Prostate gland (tissue), 2 donors: ENCODE measurements at places on chromosomes 2 and 18. TPM values are rescaled to one million over a fixed set of nuclear protein-coding genes. Genes with fewer than 3 reads are reported as not detected.

Gene MFSD2B
- not detected for total RNA-seq

Gene B4GALT6
- 3.5 TPM for total RNA-seq

Gene PRSS56
- total RNA-seq = not detected

Gene PLEK
- total RNA-seq = 0.59 TPM

Gene MRPL33
- 186 TPM for total RNA-seq

Gene MYO1B
- 38.3 TPM for total RNA-seq

Gene VSNL1
- total RNA-seq = 11.7 TPM

Gene ALPG
- not detected for total RNA-seq

Gene TTC31
- total RNA-seq = 24.0 TPM

Gene MOB4
- 13.7 TPM for total RNA-seq

Gene MALT1
- 51.6 TPM for total RNA-seq

Gene ZNF804A
- 0.80 TPM for total RNA-seq

GRCh38 chr2:96772903-96773671 lies 12.4 kb downstream of the CNNM4 start:
- no peak for DNase-seq
- H3K27ac ChIP-seq = no peak overlapping the region
- H3K36me3 ChIP-seq = no peaks in the 10 kb centered on the region
- H3K4me3 ChIP-seq = no peak overlapping the region

DNA sequence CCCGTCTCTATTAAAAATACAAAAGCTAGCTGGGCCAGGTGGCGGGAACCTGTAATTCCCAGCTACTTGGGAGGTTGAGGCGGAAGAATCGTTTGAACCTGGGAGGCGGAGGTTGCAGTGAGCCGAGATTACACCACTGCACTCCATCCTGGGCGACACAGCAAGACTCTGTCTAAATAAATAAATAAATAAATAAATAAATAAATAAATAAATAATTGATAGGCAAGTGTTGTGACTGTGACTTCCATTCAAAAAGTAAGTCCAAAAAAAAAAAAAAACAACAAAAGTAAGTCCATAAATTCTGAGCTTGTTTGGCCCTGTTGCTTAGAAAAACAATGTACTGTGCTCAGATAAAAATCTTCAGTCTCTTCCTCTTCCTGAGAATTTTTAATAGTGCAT lies 2.2 kb downstream of the STON1 start:
- H3K27ac ChIP-seq = peak overlapping the region; percentile 96
- H3K4me3 ChIP-seq = no peak overlapping the region
- no peaks in the 10 kb centered on the region for H3K4me1 ChIP-seq
- no peaks in the 10 kb centered on the region for H3K36me3 ChIP-seq
- DNase-seq = no peak
- H3K27me3 ChIP-seq = no peaks in the 10 kb centered on the region

GRCh38 chr2:223914324-223914723 lies 30.8 kb downstream of the WDFY1 start:
- H3K36me3 ChIP-seq = no peaks in the 10 kb centered on the region
- H3K27ac ChIP-seq = no peak overlapping the region
- H3K4me3 ChIP-seq = no peak overlapping the region
- H3K4me1 ChIP-seq = no peaks in the 10 kb centered on the region
- DNase-seq = no peak

GRCh38 chr2:19944205-19944845 lies 42.5 kb upstream of the TTC32 start:
- H3K27me3 ChIP-seq = no peaks in the 10 kb centered on the region
- no peak for DNase-seq

- H3K36me3 ChIP-seq = no peaks in the 10 kb centered on the region
- no peaks in the 10 kb centered on the region for H3K4me1 ChIP-seq
- no peak for DNase-seq
- H3K4me3 ChIP-seq = no peak overlapping the region
- no peak overlapping the region for H3K27ac ChIP-seq
- H3K27me3 ChIP-seq = no peaks in the 10 kb centered on the region
These were observed 7.5 kb upstream of the KDSR start for GRCh38 chr18:63374540-63374939.

- no peaks in the 10 kb centered on the region for H3K27me3 ChIP-seq
- H3K36me3 ChIP-seq = no peaks in the 10 kb centered on the region
- DNase-seq = no peak
- H3K4me3 ChIP-seq = no peak overlapping the region
- H3K4me1 ChIP-seq = no peaks in the 10 kb centered on the region
- H3K27ac ChIP-seq = no peak overlapping the region
These were observed 138.9 kb upstream of the PELI1 start for GRCh38 chr2:64283006-64283570.

DNA sequence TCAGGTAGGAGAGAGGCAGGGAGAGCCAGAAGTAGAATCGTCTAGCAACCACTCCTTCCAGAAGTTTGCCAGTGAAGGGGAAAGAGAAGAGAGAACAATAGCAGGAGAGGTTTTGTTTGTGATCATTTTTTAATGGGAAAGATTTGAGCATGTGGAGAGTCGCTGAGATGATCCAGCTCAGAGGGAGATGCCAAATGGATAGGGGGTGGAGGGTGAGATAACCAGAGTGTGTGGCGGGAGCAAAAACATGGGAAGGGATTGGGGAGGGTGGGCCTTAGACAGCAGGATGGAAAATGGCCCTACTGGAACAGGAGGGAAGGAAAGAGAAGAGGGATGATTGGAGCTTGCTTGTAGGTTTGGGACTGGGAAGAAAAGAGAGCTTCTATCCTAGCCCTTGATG lies 269.8 kb downstream of the GLI2 start:
- no peaks in the 10 kb centered on the region for H3K27me3 ChIP-seq
- H3K36me3 ChIP-seq = no peaks in the 10 kb centered on the region
- no peaks in the 10 kb centered on the region for H3K4me1 ChIP-seq

DNA sequence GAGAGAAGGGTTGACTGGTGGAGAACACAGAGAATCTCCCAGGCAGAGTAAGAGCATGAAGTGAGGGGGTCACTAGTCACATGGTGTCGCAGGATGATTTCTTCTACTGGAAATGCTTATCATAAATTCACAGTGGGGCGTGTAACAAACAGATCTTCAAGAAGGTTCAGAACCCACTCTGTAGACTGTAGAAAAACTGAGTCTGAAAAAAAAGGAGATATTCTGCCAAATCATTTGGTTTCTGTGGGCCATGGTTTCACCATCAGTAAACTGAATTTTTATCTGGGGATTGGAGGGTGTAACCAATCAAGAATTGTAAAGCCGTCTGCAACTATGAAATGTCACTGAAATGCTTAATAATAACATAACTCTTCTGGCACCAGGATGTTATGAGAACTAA lies 15.0 kb downstream of the TPGS2 start:
- no peaks in the 10 kb centered on the region for H3K4me1 ChIP-seq
- no peaks in the 10 kb centered on the region for H3K36me3 ChIP-seq
- H3K27ac ChIP-seq = no peak overlapping the region
- no peaks in the 10 kb centered on the region for H3K27me3 ChIP-seq

- no peak overlapping the region for H3K4me3 ChIP-seq
- no peaks in the 10 kb centered on the region for H3K36me3 ChIP-seq
- H3K27ac ChIP-seq = no peak overlapping the region
- H3K4me1 ChIP-seq = no peaks in the 10 kb centered on the region
These were observed 101.5 kb downstream of the SGPP2 start for GRCh38 chr2:222525811-222526210.

DNA sequence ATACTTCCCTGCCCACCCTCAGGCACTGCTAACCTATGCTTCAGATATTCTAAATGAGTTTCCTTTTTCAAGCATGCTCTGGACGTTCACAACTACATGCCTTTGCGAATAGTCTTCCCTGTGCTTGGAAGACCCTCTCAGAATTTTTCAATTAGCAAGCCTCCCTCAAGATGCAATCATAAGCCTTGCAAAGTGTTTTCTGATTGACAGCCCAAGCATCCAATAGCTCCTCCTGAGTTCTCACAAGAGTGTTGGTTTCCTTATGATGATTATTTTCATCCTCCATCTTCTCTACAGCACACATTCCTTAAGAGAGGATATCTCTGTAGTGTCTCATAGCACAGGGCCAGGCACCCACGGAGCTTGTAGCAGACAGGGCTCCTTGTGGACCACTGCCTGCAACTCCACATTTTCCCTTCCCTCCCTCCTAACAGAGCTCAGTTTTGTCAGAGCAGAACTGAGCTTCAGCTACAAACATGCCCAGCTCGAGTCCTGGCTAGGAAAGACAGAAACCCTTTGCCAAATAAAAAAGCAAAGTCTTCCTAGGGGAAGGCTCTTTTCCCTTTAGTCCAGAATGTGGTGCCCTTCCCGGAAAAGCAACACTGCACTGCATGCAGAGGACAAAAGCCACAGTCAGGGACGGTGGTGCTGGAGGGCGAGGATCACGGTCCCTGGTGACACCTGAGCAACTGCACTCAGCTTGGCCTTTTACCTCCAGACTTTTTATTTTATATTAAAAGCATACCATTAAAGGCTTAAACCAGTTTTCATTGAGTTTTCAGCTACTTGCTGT lies 819.8 kb upstream of the ID2 start:
- no peak overlapping the region for H3K4me3 ChIP-seq
- H3K27me3 ChIP-seq = no peaks in the 10 kb centered on the region
- no peaks in the 10 kb centered on the region for H3K36me3 ChIP-seq
- H3K27ac ChIP-seq = no peak overlapping the region
- no peak for DNase-seq

DNA sequence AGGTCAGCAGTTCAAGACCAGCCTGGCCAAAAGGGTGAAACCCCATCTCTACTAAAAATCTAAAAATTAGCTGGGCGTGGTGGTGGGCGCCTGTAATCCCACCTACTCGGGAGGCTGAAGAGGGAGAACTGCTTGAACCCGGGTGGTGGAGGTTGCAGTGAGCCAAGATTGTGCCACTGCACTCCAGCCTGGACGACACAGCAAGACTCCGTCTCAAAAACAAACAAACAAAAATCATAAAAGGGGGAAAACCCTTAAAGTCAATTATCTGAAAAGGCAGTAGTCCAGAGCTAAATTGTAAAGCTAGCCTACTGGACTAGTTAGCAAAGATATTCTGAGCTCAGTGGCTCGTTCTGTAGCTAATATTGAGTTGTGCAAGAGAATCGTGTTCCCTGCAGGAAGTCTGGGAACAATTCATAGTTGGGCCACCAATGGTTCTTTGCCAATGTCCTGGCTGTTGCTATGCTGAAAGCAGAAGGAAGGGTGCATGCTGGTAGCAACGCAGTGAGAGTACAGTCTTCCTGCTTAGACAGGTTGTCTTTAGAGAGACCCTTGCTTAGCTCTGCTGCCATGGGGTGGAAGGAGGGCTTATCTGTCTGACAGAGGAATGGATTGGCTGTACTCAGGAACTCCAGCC lies 4.3 kb downstream of the TGOLN2 start:
- no peak for DNase-seq
- H3K27me3 ChIP-seq = no peaks in the 10 kb centered on the region
- no peak overlapping the region for H3K27ac ChIP-seq
- H3K36me3 ChIP-seq = peaks cover 16% of the 10 kb centered on the region
- H3K4me3 ChIP-seq = no peak overlapping the region
- peaks cover 5% of the 10 kb centered on the region for H3K4me1 ChIP-seq

DNA sequence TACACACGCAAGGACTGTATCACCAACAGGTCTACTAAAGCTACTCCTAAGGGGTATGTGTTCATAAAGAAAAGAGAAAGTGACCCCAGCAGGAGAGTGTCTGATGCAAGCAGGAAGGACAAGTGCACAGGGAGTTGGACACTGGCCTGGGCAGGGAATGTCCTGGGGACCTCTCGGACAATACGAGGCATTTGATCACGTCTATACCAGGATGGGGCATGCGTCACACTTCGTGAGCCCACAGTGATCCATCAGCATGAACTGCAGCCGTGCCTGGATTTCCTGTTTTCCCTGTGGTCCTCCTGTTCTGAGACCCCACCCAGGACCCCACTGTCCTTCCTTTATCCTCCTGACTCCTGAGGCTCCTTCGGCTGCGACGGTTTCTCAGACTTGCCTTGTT lies 113.9 kb downstream of the HDAC4 start:
- DNase-seq = no peak
- no peak overlapping the region for H3K4me3 ChIP-seq
- H3K36me3 ChIP-seq = no peaks in the 10 kb centered on the region
- no peaks in the 10 kb centered on the region for H3K4me1 ChIP-seq
- H3K27ac ChIP-seq = no peak overlapping the region
- H3K27me3 ChIP-seq = no peaks in the 10 kb centered on the region

- H3K4me1 ChIP-seq = no peaks in the 10 kb centered on the region
- H3K4me3 ChIP-seq = no peak overlapping the region
- no peaks in the 10 kb centered on the region for H3K27me3 ChIP-seq
- H3K27ac ChIP-seq = no peak overlapping the region
- no peak for DNase-seq
- H3K36me3 ChIP-seq = no peaks in the 10 kb centered on the region
These were observed 53.1 kb downstream of the CHRNA1 start for GRCh38 chr2:174711206-174711605.

DNA sequence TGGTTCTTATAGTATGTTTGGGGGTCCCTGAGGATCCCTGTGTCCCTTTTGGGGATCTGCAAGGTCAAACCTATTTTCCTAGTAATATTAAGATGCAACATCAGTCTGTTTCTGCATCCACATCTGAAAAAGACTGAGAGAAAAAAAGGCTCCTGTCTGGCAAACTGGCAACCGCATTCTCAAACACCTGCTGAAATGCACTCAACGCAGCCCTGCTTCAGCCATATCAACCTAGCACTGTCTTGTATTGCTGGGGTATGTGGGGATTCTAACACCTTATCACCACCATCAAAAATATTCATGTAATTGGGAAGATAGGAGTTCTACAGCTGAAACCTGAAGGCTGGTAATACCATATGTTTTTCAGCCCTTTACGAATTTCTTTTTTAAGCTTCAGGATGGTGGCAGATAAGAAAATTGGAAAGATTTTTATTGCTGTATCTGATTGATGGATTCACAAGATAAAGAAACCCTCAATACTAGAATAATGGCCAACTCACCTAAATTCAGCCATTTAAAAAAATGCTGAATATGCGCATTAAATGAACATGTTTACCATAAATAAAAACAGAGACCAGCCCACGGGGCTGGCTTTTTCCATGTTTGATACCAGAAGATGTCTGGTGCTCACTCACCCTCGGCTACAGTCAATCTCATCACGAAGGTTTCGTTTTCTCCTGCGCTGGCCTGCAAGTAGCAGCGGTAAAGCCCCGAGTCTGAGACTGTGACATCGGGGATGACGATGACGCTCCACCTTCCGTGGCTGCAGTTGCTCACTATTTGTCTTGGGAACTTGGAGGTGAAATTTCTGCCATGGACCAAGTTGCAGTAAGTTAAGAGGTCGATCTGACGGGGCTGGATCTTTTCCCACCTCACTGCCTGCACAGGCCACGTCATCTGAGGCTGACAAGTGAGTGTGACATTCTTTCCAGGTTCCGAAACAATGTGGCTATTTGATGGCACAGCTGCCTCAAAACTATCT lies 52.3 kb downstream of the CD226 start:
- H3K27me3 ChIP-seq = no peaks in the 10 kb centered on the region
- H3K27ac ChIP-seq = no peak overlapping the region
- H3K36me3 ChIP-seq = no peaks in the 10 kb centered on the region
- no peak for DNase-seq

GRCh38 chr2:29782549-29783458 lies 138.6 kb downstream of the ALK start:
- H3K27me3 ChIP-seq = no peaks in the 10 kb centered on the region
- H3K4me1 ChIP-seq = no peaks in the 10 kb centered on the region
- DNase-seq = no peak
- H3K4me3 ChIP-seq = no peak overlapping the region

- H3K27ac ChIP-seq = no peak overlapping the region
- H3K4me1 ChIP-seq = no peaks in the 10 kb centered on the region
- no peak for DNase-seq
- no peaks in the 10 kb centered on the region for H3K36me3 ChIP-seq
These were observed 136.0 kb downstream of the CTIF start for GRCh38 chr18:48674758-48675351.
